Activated CD4-positive, alpha-beta T cell treated with anti-CD3 and anti-CD28 coated beads for 36 hours (primary cell): ENCODE measurements at places on chromosomes 1 and 21.

- no peak for DNase-seq
- H3K27me3 ChIP-seq, result peaks cover 8% of the 10 kb centered on the region
- H3K36me3 ChIP-seq, result no peaks in the 10 kb centered on the region
- no peak overlapping the region for H3K27ac ChIP-seq
Measured at GRCh38 chr1:232238009-232238408, 391.9 kb downstream of the SIPA1L2 start.

- DNase-seq, result no peak
- H3K4me3 ChIP-seq, result no peak overlapping the region
- no peak overlapping the region for H3K27ac ChIP-seq
- peaks cover 18% of the 10 kb centered on the region for H3K27me3 ChIP-seq
- H3K4me1 ChIP-seq, result peaks cover 19% of the 10 kb centered on the region
Measured at GRCh38 chr1:161737625-161738024, 12.0 kb upstream of the DUSP12 start.

DNA sequence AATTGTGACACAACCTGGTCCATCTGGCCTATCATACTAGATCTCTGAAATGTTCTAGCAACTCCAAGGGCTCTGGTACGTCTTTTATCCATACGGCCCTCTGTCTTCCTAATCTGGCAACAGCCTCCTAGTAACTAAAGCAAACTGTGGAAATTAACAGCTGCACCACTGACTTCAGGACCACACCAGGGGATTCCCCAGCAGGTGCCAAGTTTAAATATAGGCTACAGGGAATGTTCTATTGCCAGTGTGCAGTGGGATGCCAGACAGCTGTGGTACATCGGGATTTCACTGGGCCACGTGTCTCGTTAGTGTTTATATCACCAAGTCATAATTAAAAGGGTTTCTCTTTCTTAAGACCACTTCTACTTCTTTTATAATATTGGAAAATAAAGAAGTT is 94.3 kb downstream of the RGS2 start:
- no peaks in the 10 kb centered on the region for H3K27me3 ChIP-seq
- peaks cover 6% of the 10 kb centered on the region for H3K4me1 ChIP-seq
- H3K4me3 ChIP-seq, result no peak overlapping the region
- H3K36me3 ChIP-seq, result no peaks in the 10 kb centered on the region

- DNase-seq, result no peak
- no peaks in the 10 kb centered on the region for H3K4me1 ChIP-seq
- no peak overlapping the region for H3K4me3 ChIP-seq
Measured at GRCh38 chr1:16405441-16405840, 31.8 kb downstream of the SPATA21 start.

GRCh38 chr1:150577557-150578271 is 1.7 kb downstream of the MCL1 start:
- DNase-seq, result no peak
- peak overlapping the region; percentile 95 for H3K4me3 ChIP-seq
- peaks cover 38% of the 10 kb centered on the region for H3K4me1 ChIP-seq
- H3K27ac ChIP-seq, result peak overlapping the region; percentile 97
- peaks cover 70% of the 10 kb centered on the region for H3K36me3 ChIP-seq
- no peaks in the 10 kb centered on the region for H3K27me3 ChIP-seq
